ENCODE measurements at places on chromosomes 16 and 17.

GRCh38 chr17:21201298-21201595 lies 12.7 kb downstream of the TMEM11 start:
- DNase-seq, result no peak

DNA sequence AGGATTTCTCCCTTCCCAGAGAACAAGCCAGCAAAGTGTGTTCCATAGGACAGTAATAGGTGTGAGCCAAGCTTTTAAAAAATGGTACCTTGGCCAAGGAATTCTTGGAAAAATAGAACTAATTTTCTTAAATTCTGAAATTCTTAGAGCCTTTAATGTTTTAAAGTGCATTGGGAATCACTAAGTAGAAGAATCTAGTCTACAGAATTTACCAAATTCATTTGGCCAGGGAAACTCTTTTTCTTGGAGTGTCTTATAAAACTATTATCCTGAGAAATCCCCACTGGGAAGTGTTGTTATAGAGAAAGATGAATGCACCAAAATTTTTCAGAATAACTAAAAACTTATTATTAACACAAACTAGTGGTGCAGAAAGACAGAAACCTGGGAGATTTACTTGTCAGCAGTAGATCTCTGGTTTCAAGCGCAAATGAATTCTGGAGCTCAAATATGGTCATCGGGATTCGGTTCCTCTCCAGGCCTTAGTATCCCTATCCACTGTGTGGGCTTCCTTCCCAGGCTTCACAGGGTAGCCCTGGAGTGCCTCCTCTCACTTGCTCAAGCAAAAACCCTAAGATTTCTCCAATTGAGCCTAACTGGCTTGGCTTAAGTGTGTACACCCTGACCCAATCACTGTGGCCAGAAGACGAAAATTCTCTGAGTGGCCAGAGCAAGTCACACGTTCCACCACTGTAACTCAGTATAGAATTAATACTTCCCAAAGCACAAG lies 217.8 kb downstream of the CHD9NB start:
- DNase-seq, result no peak

DNA sequence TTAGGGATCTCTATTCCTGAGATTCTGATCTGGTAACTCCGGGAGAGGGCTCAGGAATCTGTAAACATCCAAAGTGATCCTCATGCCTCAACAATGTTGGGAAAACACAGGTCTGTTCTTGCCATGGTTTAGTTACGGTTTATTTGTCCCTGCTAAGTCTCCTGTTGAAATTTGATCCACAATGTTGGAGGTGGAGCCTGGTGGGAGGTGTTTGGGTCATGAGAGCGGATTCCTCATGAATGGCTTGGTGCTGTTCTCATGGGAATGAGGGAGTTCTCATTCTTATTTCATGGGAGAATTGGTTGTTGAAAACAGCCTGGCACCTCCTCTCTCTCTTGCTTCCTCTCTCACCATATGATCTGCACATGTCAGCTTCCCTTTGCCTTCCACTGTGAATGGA lies 608.6 kb upstream of the GOT2 start:
- no peak for DNase-seq

DNA sequence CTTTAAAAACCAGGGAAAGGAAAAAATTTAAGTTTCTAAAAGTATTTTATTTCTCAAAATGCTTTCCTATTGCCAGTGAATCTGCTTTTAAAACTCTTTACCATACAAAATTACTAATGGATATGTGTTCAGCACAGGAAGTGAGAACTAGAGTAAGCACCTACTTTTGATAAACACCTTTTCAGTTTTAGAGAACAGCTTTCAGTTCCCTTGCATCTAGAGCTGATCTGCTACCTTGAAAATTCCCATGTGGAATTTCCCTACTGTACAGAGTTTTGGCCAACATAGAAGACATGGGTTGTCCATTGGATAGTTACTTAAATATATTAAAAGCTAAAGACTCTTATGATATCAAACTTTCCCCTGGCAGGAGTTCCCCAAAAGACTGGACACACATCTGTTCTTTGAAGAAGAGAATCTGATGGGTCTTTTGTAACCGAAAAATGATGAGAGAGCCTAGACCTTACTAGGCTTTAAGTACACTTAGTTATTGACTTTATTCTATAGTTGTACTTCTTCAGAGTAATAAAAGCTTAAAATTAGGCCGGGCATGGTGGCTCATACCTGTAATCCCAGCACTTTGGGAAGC lies 112.1 kb upstream of the CNTNAP4 start:
- no peak for DNase-seq

DNA sequence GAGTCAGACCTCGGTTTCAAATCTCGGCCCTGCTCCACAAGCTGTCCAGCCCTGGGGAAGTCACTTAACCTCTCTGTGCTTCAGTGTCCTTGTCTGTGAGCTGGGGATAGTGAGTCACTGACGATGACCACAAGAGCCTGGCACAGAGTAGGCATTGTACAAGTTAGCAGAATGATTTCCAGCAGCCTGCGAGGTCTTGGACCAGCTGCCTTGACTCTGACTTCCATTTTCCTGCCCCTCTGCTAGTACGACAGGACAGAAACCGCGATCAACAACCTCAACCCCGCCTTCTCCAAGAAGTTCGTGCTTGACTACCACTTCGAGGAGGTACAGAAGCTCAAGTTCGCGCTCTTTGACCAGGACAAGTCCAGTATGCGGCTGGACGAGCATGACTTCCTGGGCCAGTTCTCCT lies 20.7 kb downstream of the CPNE2 start:
- DNase-seq, result no peak

All from stimulated activated CD8-positive, alpha-beta memory T cell treated with anti-CD3 and anti-CD28 coated beads, Interleukin-4, amount 100 ng/mL, for 48 hours (primary cell).